ENCODE measurements at places on chromosomes 2 and 18. TPM values are rescaled to one million over a fixed set of nuclear protein-coding genes. Genes with fewer than 3 reads are reported as not detected.

- DNase-seq: no peak
These were observed 97.2 kb downstream of the TMEM18 start for GRCh38 chr2:579961-580360.

Gene HOXD13
- not detected for total RNA-seq

DNA sequence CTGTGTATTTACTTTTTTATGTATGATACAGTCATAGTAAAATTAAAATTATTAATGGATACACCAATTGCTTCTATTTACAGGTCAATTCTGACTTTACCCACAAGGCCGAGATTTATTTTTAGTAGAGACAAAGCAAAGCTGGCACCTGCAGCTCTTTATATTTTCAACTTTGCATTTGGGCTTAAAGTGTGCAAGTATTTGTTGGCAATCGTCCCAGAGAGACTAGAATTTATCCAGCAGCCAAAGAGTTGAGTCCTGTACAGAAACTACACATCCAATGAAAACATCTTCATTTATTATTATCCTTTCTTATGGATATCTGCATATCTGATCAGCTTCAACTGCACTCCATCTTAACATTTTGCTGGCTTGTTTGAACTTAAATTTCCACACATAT is 485.6 kb downstream of the SOX11 start:
- no peak for DNase-seq

- no peak for DNase-seq
These were observed 362.5 kb upstream of the TNP1 start for GRCh38 chr2:217222309-217222910.

Gene CNGA3
- not detected for total RNA-seq

DNA sequence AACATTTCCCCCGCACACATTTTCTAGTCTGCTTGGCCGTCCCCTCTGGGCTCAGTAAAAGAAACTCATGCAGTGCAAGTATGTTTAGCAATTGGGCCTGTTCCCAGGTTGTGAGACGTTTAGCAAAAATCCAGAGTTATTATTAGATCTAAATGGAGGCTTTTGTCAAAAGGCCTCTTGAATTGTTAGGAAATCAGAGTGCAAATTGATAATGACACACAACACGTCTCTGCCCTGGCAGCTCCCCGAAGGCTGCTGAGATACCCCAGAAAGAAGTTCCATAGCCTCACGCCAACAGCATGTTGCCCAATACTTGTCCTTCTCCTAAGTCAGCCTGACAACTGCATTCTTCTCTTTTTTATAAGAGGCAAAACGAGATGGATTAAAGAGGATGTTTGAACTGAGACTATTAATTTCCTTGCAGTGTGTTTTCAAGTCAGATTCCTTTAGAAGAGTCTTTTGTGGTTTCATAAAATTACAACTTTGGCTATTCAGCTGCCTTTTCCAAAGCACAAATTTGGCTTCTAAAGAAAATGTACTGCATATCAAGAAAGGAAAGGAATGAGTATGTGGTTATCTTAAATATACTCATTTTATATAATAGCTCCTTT is 202.2 kb downstream of the TRIB2 start:
- no peak for DNase-seq

DNA sequence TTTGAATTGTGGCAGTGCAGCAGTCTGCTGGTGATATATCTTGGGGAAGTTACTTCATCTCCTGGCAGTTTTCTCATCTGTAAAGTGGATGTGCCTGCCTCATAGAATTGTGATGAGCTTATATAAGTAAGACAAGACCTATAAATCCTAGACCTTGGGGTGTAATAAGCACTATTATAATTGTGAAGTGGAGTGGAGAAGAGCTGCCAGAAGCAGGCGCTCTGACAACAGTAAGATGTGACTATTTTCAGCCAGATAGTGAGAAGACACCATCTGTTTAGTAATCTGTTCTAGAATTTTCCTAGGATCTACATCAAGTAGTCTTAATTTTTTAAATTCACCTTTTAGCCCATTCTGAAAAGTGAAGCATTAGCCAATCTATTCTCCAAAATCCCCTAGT is 85.6 kb upstream of the TSPYL6 start:
- peak; percentile 24 for DNase-seq

Gene CYTIP
- total RNA-seq: not detected

- DNase-seq: no peak
These were observed 84.1 kb upstream of the PAPOLG start for GRCh38 chr2:60671966-60672365.

GRCh38 chr2:39646267-39646666 is 19.4 kb upstream of the TMEM178A start:
- DNase-seq: no peak

Gene THAP4
- 81.6 TPM for total RNA-seq

GRCh38 chr2:230947908-230948365 is 22.9 kb upstream of the GPR55 start:
- DNase-seq: no peak

GRCh38 chr2:201257381-201257955 is 2.9 kb upstream of the CASP8 start:
- no peak for DNase-seq

GRCh38 chr2:28398101-28398834 is 5.6 kb downstream of the FOSL2 start:
- DNase-seq: no peak

GRCh38 chr18:3110034-3110752 is 97.2 kb upstream of the LPIN2 start:
- DNase-seq: no peak

DNA sequence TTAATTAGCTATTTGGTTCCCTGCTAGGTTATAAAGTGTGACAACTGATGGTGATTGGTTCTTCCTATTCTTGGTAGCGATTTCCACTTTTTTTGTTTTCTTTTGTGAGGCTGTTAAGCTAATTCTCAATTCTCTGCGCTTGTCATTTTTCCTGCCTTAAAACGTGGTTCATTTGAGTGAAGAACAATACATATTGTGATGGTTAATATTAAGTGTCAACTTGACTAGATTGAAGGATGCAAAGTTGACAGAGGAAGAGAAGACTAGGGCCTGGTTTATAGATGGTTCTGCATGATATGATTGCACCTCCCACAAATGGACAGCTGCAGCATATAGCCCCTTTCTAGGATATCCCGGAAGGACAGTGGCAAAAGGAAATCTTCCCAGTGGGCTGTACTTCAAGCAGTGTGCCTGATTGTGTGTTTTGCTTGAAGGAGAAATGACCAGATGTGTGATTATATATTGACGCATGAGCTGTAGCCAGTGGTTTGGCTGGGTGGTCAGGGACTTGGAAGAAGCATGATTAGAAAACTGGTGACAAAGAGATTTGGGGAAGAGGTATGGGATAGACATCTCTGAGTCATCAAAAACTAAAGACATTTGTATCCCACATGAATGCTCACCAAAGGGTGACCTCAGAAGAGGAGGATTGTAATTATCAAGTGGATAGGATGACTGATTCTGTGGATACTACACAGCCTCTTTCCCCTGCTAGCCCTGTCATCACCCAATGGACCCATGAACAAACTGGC is 39.4 kb upstream of the ZNF804A start:
- DNase-seq: no peak

DNA sequence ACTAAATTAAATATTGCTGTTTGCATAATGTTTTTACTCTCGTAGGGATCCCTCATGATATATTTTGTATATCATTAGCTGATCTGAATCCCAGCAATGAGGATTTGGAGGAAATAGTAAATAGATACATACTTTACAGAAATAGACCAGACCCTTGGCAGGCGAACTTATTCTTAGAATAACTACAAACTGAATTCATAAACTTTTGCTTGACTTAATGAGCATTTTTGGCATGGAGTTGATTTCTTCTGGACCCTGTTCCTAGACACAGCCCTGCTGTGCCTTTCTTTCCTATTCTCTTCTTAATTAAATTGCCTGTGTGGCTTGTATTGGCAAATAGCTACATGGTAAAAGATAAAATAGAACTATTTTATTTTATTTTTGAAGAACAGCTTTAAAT is 145.9 kb downstream of the GREB1L start:
- DNase-seq: no peak

GRCh38 chr2:132668987-132669907 is 758 bp downstream of the LYPD1 start:
- DNase-seq: peak; percentile 68

DNA sequence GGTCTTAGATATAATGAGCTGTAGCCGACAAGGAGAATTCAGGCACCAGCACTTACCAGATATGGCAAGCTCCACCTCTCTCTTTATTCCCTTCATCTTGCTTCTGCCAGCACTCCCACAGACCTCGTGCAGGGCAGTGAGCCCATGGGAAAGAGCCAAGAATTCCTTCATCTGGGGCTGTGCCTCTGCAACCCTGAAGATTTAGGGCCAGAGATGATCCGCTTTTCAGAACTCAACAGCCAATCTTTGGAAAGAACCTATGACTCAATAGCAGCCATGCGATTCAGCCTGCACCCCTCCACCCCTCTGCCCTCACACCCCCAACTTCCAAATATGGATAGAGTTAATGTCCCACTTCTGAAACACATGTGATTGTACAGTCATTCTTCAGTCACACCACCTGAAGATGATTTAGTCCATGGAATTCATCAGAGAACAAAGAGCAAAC is 533.7 kb upstream of the TNP1 start:
- no peak for DNase-seq

Gene HOXD9
- total RNA-seq: not detected

GRCh38 chr2:37873229-37873628 is 51.9 kb upstream of the RMDN2 start:
- peak; percentile 43 for DNase-seq

GRCh38 chr2:163466331-163467250 is 269.2 kb downstream of the FIGN start:
- no peak for DNase-seq

DNA sequence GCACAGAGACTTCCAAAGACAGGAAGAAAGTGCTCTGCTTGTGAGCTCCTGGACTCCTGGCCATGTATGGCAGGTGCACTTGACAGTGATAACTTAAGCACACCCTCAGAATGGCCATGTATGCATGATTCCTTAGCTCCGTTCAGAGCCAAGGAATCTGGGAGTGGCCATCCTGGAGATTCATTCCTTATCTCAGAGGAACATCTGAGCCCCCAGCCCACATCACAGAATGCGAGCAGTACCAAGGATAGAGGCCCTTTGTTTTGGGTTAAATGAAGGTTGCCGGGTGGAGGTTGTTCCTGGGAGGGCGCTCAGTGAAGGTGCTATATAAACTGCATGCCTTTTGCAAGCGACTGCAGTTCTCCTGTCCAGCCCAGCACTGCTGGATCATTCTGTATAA is 26.9 kb downstream of the DIPK1C start:
- no peak for DNase-seq

Gene TUBA3E
- total RNA-seq: 0.66 TPM

Gene TRIB2
- total RNA-seq: 109 TPM

GRCh38 chr2:122999258-122999657 is 1025.8 kb upstream of the CNTNAP5 start:
- DNase-seq: no peak

- peak; percentile 35 for DNase-seq
These were observed 443 bp downstream of the CPSF3 start for GRCh38 chr2:9423922-9424272.

DNA sequence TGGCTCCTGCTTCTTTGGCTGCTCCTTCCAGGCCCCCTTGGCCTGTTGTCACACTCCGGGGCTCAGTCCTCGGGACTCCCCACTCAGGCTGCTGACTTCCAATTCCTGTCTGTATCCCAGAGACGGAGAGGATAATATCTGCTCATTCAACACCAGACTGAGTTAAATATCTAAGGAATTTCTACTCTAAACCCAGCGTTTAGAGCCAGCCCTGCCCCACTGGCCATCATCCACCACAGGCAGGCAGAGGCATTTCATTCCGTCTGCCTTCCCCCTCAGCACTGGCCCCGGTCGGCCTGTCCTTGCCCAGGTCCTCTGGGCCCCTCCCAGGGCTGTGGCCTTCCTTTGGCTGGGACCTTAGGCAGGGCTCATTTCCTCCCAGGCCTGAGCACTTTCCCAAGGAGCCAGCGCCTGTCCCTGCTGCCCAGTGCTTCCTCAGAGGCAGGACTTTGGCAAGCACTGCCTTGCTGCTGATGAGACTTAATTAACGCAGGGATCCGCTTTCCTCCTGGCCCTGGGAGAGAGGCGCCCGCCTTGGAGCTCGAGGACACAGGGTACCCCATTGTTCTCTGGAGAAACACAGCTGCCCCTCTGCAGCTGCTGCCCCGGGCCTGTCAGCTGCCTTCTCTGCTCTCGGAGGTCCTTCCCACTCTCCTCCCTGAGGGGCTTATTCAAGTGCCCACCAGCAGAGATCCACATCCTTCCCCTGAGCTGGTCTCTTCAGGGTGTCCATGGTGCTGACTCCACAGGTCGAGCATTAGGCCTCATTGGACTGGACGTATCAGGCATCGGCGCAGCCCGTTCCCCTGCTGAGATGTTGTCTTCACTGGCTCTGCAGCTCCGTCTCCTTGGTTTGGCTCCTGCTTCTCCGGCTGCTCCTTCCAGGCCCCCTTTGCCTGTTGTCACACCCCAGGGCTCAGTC is 42.8 kb downstream of the ATOH8 start:
- DNase-seq: no peak

- DNase-seq: peak; percentile 36
These were observed 68.6 kb upstream of the PELI1 start for GRCh38 chr2:64212801-64213321.

DNA sequence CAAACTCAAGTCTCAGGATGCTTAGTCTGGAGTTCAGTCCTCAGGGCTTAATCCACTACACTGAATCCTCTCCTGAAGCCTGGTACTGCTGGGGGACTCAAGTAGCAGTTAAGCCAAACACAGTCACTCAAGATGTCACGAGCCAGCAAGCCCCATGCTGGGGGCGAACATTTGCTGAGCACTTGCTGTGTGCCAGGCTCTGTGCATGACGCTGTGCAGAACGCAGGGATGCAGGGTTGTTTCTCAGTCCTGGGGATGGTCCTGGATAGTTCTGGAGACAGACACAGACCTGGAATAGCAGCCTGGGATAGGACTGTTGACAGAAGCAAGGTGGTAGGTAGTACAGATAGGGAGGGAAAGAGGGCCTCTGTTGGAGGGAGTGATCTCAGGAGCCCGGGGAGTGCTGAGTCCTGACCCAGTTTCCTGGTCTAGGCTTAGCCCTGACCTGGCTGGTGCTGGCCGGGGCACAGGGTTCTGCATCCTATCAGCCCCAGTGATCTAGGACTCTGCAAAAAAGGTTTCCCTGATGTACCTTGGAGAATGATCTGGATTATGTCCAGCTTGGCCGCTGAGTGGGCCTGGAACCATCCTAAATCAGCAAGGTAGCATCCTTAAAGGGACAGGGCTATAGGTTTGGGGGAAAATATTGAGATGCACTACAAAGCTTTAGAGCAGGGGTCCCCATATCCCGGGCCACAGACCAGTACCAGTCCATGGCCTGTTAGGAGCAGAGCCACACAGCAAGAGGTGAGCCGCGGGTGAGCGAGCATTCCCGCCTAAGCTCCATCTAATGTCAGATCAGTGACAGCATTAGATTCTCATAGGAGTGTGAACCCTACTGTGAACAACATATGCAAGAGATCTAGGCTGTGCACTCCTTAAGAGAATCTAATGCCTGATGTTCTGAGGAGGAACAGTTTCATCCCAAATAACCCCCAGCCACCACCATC is 54.7 kb upstream of the OTOF start:
- DNase-seq: no peak

Gene C2orf72
- total RNA-seq: 1.3 TPM

- no peak for DNase-seq
These were observed 85.0 kb downstream of the USP40 start for GRCh38 chr2:233481368-233482142.

- DNase-seq: no peak
These were observed 262.8 kb upstream of the CHST9 start for GRCh38 chr18:27447930-27448329.

Measured in GM23338 (cell line).